ENCODE measurements at places on chromosomes 13 and 19.

DNA sequence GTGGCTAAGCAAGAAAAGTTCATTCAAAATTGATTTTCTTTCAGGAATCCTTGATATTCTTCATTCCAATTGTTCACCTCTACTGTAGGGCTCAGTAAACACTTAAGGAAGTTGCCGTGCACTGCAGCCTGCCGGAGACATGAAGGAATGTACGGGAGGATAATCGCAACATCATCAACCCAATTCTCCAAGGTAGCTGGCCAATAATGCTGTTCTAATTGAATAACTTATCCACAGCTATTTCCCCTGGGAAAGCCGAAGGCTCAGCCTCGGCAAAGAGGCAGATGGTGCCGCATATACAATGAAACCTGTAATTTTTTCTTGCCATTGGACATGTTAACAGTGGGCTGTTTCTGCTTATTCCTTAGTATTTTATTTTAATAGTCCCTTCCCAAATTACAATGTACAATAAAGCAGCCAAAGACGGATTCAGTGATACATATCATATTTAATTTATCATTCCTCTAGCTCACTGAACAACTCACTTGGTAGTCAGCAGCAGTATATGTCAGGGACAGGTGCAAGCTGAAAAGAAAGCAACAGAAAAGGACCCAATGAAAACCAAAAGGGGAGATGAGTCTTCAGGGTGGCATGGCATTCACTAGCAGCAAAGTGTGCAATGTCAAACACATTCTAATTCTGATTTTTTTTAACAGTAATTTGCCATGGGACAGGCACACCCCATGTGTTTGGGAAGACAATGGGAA is 420.5 kb upstream of the KLF12 start:
- DNase-seq, result no peak

DNA sequence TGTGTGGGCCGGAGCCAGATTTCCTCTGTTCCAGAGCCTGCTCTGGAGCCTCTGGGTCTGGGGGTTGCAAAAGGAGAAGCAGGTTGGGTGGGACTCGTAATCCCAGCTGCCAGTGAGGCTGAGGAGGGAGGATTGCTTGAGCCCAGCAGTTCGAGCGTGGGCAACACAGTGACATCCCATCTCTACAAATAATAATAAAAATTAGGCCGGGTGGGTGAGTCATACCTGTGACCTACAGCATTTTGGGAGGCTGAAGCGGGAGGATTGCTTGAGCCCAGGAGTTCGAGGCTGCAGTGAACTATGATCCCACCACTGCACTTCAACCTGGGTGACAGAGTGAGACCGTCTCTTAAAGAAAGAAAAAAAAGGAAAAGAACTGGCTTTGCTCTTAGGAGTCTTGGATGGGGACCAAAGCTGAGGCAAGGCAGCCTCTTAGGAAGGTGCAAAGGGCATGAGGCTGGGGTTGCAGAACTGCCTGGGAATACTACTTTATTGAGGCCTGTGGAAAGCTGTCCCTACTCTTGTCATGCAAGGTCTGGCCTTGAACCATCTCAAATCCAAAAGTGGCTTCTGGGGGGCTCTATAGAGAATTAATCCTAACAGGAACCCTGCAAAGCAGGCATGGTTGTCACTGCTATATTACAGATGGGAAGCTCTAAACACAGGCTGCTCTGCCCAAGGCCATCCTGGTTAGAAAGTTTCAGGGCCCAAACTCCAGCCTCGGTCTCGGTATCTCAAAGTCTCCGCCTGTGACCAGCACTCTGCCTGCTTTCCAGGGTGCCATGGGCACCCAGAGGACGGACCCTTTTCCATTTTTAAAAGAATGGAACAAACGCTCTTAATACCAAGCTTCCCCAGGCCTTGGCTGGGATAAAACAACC is 880 bp upstream of the C19orf12 start:
- peak; percentile 4 for DNase-seq

DNA sequence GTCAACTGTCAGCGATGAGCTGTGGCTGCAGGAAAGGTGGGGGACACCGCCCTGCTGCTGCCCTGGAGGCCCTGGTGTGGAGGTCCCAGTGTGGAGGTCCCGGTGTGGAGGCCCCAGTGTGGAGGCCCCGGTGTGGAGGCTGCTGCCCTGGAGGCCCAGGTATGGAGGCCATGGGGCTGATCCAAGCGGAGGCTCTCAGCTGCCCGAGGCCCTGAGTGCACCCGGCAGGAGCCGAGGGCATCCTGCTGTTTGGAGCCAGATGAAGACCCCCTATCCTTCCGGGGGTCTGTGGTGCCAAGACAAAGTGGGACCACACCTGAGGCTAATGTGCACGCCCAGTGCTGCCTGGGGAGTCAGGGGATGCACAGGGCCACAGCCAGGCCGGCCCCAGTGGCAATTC is 210.4 kb upstream of the SOX1 start:
- no peak for DNase-seq

GRCh38 chr13:91468301-91468700 is 69.9 kb downstream of the GPC5 start:
- DNase-seq, result no peak
